ENCODE measurements at places on chromosomes 7 and 10. TPM values are rescaled to one million over a fixed set of nuclear protein-coding genes. Genes with fewer than 3 reads are reported as not detected.

GRCh38 chr10:12405342-12406320, 56.3 kb downstream of the CAMK1D start:
- H3K4me3 ChIP-seq = no peak overlapping the region
- H3K27ac ChIP-seq = no peak overlapping the region
- no peaks in the 10 kb centered on the region for H3K36me3 ChIP-seq
- no peaks in the 10 kb centered on the region for H3K4me1 ChIP-seq
- no peak for DNase-seq

GRCh38 chr7:95190515-95190914, 133.8 kb downstream of the PON1 start:
- no peaks in the 10 kb centered on the region for H3K27me3 ChIP-seq
- DNase-seq = no peak
- H3K4me3 ChIP-seq = no peak overlapping the region
- no peaks in the 10 kb centered on the region for H3K4me1 ChIP-seq
- H3K27ac ChIP-seq = no peak overlapping the region

GRCh38 chr10:36464291-36464690, 661.1 kb upstream of the ANKRD30A start:
- no peak for DNase-seq
- H3K36me3 ChIP-seq = no peaks in the 10 kb centered on the region
- H3K27me3 ChIP-seq = no peaks in the 10 kb centered on the region

- H3K27ac ChIP-seq = no peak overlapping the region
- peaks cover 51% of the 10 kb centered on the region for H3K36me3 ChIP-seq
- H3K4me1 ChIP-seq = no peaks in the 10 kb centered on the region
Observed at GRCh38 chr10:32906595-32906994, 51.4 kb downstream of the ITGB1 start.

DNA sequence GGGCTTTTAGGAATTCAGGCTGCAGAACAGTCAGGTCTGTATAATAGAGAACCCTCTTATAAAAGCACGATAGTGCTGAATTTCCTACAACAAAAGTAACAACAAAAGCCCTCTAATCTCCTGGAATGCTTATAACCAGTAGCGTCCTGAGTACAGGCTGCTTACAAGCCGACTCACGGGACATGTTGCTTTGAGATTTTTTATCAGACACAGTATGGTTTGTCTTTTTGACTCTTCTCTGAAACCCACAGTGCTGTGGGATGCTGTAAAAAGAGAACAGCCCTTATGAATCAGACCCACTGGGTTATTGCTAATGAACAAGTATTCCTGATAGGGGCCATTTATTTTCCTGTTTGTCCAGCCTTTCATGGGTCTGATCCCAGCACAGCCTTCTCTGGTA, 59.4 kb downstream of the PLPP4 start:
- peaks cover 32% of the 10 kb centered on the region for H3K27me3 ChIP-seq
- DNase-seq = no peak
- no peak overlapping the region for H3K4me3 ChIP-seq
- no peak overlapping the region for H3K27ac ChIP-seq
- no peaks in the 10 kb centered on the region for H3K36me3 ChIP-seq
- H3K4me1 ChIP-seq = no peaks in the 10 kb centered on the region

CFAP70 gene
- total RNA-seq = 2.9 TPM

ANKRD61 gene
- 0.17 TPM for total RNA-seq

LEP gene
- total RNA-seq = not detected

Data from HCT116 (cell line).